SJSA1 (cell line): ENCODE measurements at places on chromosomes 4 and X.
A peak's percentile ranks its signal among the peaks of the same experiment; 100 is the strongest.

- no peaks in the 10 kb centered on the region for H3K36me3 ChIP-seq
- H3K4me1 ChIP-seq, result no peaks in the 10 kb centered on the region
- H3K27ac ChIP-seq, result no peak overlapping the region
- no peak for DNase-seq
- H3K4me3 ChIP-seq, result no peak overlapping the region
- H3K27me3 ChIP-seq, result no peaks in the 10 kb centered on the region
These were observed 441.1 kb downstream of the KCNIP4 start for GRCh38 chr4:21507439-21507838.

DNA sequence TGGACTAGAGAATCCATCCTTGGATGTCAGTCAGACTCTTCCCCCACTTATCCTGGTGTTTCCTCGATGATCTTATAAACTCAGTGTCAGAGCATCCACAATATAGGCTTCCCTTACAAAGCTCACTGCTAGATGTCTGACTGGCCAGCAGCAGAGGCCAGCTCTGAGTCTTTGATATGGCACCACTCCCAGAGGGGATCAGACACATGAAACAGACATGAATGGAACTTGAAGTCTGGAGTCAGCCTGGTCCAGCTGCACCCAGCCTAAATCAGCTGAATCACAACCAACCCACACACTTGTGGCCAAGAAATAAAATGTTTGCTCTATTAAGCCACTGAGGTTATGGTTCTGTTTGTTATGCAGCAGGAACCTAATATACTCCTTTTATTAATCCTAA is 129.6 kb upstream of the MED14 start:
- H3K27me3 ChIP-seq, result no peaks in the 10 kb centered on the region
- no peak overlapping the region for H3K27ac ChIP-seq
- H3K4me1 ChIP-seq, result peaks cover 9% of the 10 kb centered on the region
- H3K4me3 ChIP-seq, result no peak overlapping the region
- no peaks in the 10 kb centered on the region for H3K36me3 ChIP-seq

DNA sequence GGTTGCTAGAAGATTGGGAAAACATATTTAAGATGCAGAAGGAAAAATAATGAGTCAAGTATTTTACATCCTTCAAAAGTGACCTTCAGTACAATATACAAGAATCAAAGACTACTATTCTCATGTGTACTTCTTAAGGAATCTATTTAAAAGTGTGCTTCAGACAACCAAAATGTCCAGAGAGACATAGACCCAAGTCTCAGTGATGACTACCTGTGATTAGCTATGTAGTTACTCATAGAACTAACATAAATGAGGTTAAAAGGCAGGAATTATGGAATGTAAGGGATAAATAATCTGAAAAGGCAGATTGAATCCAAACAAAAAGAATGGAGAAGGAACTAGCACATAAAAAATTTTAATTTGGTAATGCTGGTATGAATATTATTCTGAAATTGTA is 634.7 kb upstream of the FAM241A start:
- peaks cover 12% of the 10 kb centered on the region for H3K4me1 ChIP-seq
- H3K4me3 ChIP-seq, result no peak overlapping the region
- H3K36me3 ChIP-seq, result no peaks in the 10 kb centered on the region
- DNase-seq, result peak; percentile 9
- no peak overlapping the region for H3K27ac ChIP-seq

DNA sequence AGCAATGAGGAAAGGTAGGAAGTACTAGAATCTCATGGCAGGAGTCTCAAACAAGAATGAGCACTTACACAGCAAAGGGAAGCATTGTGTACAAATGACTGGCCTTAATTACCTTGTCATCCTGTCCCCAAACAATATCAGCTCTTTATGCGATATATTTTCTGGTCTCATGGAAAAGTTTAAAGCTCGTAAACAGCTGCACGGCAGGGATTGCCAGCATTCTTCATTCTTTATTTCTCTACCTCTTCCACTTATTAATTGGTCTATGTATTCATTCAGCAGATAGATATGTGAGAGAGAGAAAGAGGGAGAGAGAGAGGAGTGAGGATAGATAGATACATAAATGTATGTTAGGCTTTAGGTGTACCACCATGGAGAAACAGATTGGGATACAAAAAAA is 155.8 kb upstream of the FAT4 start:
- H3K4me1 ChIP-seq, result no peaks in the 10 kb centered on the region
- H3K4me3 ChIP-seq, result no peak overlapping the region
- no peaks in the 10 kb centered on the region for H3K36me3 ChIP-seq
- H3K27me3 ChIP-seq, result no peaks in the 10 kb centered on the region
- DNase-seq, result no peak
- H3K27ac ChIP-seq, result no peak overlapping the region
